Fibroblast of skin of back (primary cell): ENCODE measurements at places on chromosomes 4 and X.
A peak's percentile ranks its signal among the peaks of the same experiment; 100 is the strongest.

DNA sequence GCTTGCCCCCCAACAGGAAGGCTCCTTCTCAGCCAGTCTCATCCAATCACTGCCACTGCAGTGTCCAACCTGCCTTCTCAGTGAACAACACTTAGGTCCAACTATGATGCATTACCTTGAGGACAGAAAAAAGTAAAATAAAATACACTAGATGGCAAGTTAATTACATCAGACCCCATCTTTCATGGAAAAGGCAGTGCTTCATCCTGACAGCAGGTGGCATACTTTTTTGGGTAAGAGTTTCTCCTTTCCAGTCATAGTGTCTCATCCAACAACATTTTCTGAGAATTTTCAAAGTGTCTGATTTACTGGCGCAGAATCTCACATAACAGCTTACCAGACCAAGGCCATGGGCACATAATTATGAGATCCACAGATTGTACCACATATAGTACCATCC is 1742.8 kb downstream of the PCDH7 start:
- peak; percentile 23 for DNase-seq

- DNase-seq: no peak
Observed at GRCh38 chr4:151766691-151767090, 5.9 kb upstream of the GATB start.

- peak; percentile 89 for DNase-seq
Observed at GRCh38 chrX:828411-828959, 197.9 kb downstream of the SHOX start.

DNA sequence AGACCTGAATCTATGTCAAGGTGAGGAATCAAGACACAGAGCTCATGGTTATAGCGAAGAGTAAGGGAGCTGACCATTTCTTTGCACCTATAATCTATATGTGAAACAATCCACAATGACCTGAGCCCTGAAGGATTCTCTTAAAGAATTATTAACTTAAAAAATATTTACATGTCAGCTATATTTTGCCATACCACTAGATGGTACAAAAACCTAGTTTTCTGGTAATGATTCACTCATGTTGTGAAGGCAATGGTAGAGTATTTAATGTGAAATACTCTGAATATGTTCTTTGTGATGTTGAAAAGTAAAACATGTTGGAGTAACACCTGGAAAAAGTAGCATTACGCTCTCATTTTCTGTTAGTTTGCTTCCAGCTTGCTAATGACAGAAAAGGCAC is 40.0 kb downstream of the VGLL1 start:
- no peak for DNase-seq

- no peak for DNase-seq
Observed at GRCh38 chr4:24423670-24424069, 160.7 kb downstream of the DHX15 start.

DNA sequence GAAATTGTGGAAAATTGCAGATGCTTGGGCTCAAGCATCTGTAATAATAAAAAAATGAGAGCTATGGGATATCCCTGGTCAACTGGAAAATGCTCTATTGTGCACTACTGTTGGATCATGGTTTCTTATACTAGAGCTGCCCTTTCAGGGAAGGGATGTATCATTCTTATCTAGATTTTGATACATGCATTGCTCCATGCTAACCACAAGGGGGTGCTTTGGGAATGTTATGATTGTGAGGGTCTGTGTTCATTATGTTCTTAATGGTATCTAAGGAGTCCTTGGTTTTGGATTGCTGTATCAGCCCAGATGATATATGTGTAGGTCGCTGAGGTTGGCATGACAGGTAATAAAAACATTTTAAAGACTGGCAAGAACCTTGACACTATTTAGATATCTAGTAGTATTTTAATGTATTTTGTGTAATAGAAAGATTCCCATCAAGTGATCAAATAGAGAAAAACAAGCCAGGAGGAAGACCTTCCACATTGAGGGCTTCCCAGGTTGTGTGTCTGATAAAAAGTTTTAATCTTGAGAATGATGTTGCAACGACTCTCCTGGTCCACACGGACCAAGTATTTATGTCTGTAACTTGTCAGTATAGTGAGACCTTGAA is 49.2 kb upstream of the TLR2 start:
- DNase-seq: peak; percentile 34

- DNase-seq: no peak
Observed at GRCh38 chr4:37675587-37676290, 10.4 kb downstream of the RELL1 start.

GRCh38 chr4:173584506-173584905 is 54.5 kb upstream of the HAND2 start:
- no peak for DNase-seq

DNA sequence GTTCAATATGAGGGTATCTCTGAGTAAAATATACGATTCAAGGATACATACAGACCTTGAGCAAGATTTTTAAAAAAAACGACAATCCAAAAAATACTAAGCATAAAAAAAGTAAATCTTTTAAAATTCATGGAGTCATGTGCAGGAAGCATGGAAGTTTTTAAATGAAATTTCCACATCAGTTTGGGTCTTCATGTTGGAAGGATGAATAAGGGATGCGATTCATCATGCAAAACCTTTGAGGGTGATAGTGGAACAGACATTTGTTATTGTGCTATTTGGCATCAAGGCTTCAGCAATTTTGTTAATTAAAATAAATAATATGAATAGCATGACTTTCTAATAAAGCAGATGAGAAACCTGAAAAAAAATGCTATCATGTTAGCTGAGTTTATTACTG is 815.0 kb upstream of the PCDH10 start:
- DNase-seq: peak; percentile 41

GRCh38 chr4:38740303-38740702 is 42.5 kb downstream of the TLR10 start:
- no peak for DNase-seq

DNA sequence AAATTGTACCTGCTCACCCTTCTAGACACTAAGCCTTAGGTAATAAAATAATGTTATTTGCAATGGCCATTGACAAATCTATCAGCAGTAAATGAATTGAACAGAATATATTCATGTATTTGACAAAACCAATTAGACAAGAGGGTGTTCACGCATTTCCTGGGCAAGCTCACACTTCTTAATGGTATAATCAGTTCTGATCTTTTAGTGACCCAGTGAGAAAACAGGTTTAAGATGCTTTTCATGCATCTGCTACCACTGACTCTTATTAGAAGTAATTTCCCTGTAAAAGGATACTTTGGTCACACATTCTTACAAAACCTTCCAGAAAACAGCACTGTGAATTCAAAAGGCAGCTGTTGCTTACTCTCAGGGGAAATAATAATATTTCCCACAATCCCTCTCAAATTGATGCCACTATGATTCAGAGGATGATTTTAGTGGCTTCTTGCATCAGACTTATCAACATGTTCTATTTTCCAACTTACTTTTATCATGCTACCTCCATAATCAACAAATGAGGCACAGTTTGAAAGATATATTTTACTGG is 313.9 kb upstream of the NWD2 start:
- no peak for DNase-seq

- no peak for DNase-seq
Observed at GRCh38 chr4:30875658-30876269, 155.6 kb downstream of the PCDH7 start.

GRCh38 chrX:152479525-152479924 is 28.4 kb upstream of the GABRA3 start:
- no peak for DNase-seq

DNA sequence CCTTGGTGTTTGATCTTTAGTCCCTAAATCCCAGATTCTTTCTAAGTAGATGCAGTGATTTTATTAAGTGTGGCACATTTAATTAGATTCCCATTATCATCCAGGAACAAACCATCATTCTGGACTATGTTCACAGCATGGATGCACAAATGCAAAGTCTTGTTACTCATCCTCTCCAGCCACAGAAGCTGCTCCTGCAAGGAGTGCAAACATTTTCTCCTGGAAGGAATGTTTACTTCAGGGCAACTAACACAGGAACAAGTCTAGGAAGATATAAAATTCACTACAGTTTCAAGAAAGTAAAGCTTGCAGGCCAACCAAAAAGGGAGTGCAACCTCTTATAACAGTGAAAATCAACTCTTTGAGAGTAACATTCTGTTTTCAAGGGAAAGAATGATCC is 106.0 kb downstream of the IQCM start:
- DNase-seq: peak; percentile 9

GRCh38 chrX:150036641-150037040 is 98.3 kb upstream of the EOLA2 start:
- no peak for DNase-seq

DNA sequence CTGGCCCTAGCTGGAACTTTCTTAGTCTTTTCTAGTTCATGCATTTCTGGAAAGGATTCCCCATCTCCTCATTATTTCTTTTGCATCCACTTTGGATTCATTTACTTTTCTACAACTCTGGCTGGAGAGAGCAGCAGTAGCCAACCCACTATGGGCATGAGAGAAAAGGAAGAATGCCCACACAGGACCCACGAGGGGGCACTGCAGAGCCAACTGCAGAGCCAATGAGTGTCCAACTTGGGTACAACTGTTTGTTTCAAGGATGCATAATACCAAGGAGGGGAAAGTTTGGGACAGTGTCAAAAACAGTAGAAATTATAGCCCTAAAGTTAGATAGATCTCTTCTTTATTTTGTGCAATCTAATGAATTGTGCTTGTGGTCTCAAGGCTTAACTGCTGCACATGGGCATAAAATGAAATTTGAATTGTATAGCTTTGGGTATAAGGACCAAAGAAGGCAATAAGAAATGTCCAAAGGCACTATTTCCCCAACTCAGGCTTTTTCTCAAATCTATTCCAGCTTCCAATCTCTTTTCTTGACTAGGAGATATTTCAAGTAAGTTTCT is 230.6 kb downstream of the NSUN7 start:
- peak; percentile 41 for DNase-seq

GRCh38 chr4:113733685-113734084 is 27.9 kb downstream of the CAMK2D start:
- DNase-seq: no peak

GRCh38 chrX:119489212-119490074 is 21.2 kb downstream of the SLC25A5 start:
- DNase-seq: no peak

GRCh38 chr4:141759796-141760425 is 123.5 kb downstream of the IL15 start:
- peak; percentile 24 for DNase-seq

GRCh38 chr4:24795666-24796381 is 451 bp downstream of the SOD3 start:
- DNase-seq: no peak

GRCh38 chr4:146834263-146835034 is 111.2 kb downstream of the TTC29 start:
- no peak for DNase-seq

- no peak for DNase-seq
Observed at GRCh38 chrX:109959356-109959871, 43.5 kb upstream of the TMEM164 start.

- DNase-seq: no peak
Observed at GRCh38 chrX:39318506-39319343, 517.5 kb downstream of the MID1IP1 start.

- peak; percentile 37 for DNase-seq
Observed at GRCh38 chrX:47380268-47380667, 9.9 kb downstream of the ZNF157 start.

DNA sequence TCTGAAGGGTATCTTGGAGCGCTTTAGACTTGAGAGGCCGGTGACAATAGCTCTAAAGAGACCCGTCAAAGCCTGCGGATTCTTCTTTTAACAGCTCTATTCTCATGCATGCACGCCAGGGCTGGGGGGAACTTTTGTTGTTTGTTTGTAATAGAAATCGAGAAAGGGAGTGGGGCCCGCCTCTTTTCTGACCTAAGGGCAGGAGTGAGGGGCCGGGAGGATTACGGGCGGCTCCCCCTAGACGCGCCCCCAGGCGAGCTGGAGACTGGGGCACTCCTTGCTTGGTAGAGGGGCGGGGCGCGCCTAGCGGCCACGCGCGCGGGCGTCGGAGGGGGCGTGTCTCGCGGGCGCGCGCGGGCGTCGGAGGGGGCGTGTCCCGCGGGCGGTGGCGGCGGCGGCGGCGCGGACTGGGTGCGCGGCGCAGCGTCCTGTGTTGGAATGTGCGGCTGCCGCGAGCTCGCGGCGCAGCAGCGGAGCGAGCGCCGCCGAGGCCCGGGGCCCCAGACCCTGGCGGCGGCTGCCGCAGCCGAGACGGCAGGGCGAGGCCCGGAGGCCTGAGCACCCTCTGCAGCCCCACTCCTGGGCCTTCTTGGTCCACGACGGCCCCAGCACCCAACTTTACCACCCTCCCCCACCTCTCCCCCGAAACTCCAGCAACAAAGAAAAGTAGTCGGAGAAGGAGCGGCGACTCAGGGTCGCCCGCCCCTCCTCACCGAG is at the start of gene REST:
REST (plus strand) TSS at position 412 of the 717 bp plus-strand sequence. CDS start 2,739 bp downstream, outside the sequence.
- DNase-seq: peak; percentile 75

DNA sequence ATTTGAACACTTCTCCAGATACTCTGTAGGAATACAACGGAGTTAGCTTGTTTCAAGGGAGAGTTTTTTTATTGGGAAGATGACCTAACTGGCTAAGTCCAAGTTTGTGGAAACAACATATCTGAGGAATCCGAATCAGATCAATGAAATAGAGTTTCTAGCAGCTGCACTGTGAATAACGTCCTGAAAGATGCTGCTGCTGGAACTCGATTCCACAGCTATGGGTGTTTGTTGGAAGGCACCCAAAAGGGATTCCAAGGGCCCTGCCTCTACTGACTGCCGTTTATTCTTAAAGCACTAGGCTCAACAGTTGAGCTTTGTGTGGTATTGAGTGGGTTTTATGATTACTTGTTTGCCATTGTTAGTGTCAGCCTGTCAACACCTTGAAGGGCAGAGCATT is 6.6 kb upstream of the GBA3 start:
- no peak for DNase-seq

- no peak for DNase-seq
Observed at GRCh38 chr4:133058701-133059100, 90.4 kb upstream of the PCDH10 start.

GRCh38 chrX:130716781-130717413 is 186.1 kb downstream of the ENOX2 start:
- peak; percentile 16 for DNase-seq

DNA sequence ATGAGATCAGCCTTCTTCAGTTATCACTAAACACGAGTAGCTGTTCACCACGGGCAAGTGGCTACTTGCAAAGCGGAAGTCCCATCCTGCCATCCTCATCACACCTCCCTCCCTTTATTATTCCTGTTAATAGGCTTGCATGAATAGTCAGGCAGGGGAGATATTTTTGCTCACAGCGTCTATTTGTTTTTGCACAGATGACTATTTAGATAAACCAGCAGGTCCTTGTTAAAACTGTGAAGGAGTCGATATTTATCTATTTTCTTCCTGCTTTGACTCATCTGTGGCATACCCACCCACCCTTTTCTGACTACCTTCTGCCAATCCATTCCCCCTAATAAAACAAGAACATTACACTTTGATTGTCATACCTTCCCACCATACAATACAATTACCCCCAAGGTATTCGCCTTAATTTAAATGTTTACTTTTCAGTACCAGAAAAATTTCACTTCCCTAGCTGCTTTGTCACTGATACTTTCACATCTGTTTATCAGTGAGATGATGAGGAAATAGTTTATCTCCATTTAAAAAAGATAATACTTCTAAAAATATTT is 96.6 kb upstream of the BANK1 start:
- no peak for DNase-seq
